Mucosa of descending colon (tissue), 3 donors: ENCODE measurements at places on chromosomes 12 and 14. TPM values are rescaled to one million over a fixed set of nuclear protein-coding genes. Genes with fewer than 3 reads are reported as not detected.

DNA sequence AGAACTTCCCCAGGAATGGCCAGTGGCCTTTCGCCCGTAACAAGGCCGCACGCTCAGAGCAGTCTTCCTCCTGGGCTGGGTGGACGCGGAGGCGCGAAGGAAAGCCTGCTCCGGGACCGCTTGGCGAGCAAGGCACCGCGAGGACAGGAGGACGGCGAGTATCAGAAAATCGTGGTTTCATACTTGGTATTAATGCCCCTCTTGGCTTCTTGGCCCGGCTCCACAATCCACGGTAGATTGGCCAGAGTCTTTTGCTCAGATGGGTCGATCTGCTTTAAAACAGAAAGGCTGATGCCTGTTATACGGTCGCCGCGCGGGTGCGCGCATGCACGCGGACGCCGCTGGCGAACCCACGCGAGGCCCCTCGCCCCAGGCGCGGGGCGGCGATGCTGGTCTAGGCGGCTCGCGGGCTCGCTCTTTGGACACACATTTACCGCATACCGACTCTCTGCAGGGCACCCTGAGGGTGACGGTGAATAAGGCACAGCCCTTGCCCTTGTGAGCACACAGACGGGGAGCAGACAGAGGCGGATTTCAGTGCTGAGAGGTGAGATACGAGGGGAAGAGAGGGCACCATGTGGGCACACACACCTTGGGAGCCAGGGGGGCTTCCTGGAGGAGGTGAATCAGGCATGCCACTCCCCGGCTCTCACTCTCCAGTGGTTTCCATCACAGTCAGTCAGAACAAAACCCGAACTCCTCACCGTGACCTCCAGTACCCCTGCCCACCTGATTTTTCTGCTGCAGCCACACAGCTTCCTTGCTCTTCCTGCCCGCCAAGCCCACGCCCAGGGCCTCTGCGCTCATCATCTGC is 100.7 kb downstream of the APAF1 start:
- DNase-seq, result no peak

DNA sequence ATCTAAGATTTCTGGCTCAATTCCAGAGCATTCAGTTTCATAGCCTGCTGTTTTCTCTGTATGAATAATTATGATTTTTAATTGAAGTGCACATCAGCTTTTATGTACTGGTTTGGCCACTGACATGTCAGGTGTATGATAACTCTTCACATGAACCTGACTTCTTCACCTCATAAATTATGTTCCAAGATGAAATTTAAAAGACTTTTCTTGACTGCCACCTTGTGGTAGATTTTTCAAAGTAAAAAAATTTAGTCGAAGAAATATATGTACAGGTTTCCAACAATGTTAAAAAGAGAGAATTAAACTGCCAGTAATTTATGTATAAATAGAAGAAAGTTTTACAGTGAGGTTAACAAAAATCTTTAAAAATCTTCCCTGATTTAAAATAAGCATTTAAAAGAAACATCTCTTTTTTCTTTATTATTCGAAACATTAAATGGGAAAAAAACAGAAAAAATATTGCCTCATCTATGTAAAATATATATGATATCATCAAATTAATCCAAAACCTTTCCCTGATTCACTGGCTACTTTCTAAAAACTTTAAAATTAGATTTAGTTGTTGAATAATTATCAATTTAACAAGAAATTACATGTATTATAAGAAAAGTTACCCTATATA is 124.9 kb upstream of the ATXN7L3B start:
- DNase-seq, result no peak

DNA sequence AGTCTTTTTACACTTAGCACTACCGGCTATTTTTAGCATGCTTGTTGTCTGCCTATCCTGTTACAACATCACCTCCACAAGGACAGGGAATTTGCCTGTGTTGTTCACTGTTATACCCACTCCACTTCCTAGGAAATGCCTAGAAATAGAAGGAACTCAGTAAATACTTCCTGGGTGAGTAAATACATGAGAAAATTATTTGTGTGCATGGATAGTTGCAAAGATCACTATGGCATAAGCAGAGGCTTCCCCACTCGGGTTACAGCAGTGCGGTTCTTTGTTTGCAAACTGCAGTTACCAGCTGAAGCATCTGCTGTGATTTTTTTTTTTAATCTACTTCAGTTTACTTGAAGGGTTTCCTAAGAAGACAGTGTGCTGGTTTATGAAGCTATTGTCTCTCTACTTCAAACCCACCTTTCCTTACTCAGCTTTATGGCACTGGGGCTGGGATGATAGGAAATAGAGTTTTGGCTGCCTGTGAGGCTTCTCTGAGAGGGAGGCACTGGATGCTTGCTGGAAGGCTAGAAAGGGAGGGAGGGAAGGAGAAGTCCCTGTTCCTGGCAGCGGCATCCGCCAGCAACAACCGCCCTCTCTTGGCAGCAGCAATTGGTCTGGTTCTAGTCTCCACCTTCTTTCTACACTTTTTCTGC is 29.0 kb downstream of the PDE6H start:
- peak; percentile 58 for DNase-seq

GRCh38 chr14:22803687-22803974 is 11.6 kb downstream of the SLC7A7 start:
- DNase-seq, result no peak

DNA sequence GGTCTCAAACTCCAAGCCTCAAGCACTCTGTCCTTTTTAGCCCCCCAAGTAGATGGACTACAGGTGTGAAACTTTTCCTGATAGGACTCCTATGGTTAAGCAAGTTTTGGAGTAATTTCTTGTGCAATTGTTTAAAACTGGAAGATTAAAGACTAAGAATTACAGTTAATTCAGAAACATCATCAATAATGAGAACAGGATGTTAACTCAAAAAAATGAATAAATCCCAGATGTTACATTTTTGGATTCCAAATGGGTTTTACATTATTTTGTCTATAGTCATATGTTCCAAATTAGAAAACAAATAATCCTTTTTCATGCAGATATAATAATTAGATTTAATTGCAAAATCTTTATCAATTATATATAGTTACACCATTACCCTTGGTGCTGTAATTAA is 24.4 kb upstream of the KITLG start:
- no peak for DNase-seq

- DNase-seq, result no peak
Measured at GRCh38 chr14:45649051-45649450, 396.0 kb upstream of the MIS18BP1 start.

DNA sequence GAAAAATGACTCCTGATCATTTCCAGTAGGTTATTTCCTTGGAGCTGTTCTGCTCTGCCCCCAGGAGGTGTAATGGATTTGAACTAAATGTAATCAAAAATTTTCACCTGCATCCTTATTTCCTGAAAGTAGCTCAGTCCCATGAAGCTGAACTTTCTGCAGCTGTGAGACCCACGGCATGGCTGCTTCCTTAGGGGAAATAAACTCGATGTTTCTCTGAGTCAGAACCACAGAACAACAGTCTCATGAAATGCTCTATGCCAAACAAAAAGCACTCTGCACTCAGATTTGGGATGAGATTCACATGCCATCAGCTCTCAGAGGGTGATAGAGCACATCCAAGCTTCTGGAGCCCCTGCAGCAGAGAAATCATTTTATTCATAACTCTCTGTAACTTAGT is 224.1 kb upstream of the PLEKHG7 start:
- no peak for DNase-seq

- DNase-seq, result no peak
Measured at GRCh38 chr12:78470354-78471195, 394.0 kb upstream of the SYT1 start.

- DNase-seq, result peak; percentile 91
Measured at GRCh38 chr14:105050551-105050897, 14.7 kb downstream of the GPR132 start.

GRCh38 chr12:54734196-54734950 is 86.2 kb upstream of the DCD start:
- DNase-seq, result no peak

- DNase-seq, result no peak
Measured at GRCh38 chr14:56100556-56100955, 17.7 kb upstream of the PELI2 start.

DNA sequence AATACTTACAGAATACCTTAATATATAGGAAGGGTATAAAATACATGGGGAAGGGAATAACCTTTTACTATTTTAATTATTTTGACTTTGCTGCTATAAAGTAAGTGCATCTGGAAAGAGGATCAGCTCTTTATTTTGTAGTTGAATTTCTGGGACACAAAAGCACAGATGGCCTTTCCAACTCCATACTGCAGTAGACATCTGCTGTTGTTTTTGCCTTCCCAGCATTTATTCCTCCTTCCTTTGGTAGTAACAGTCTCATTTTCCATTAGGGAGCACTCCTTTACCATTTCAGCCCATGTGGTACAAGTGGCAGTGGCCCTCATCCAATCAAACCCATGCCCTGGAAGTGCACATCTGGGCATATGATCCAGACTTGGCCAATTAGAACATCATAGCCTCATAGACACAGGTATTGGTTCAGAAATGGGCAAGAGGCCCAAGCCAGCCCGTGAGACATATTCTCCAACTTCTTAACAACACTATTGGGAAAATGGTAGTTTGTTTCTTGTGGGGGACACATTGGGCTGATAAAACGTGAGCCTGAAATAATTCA is 64.8 kb upstream of the YARS2 start:
- no peak for DNase-seq

GRCh38 chr12:119807380-119807779 is 69.7 kb downstream of the CIT start:
- DNase-seq, result no peak

DNA sequence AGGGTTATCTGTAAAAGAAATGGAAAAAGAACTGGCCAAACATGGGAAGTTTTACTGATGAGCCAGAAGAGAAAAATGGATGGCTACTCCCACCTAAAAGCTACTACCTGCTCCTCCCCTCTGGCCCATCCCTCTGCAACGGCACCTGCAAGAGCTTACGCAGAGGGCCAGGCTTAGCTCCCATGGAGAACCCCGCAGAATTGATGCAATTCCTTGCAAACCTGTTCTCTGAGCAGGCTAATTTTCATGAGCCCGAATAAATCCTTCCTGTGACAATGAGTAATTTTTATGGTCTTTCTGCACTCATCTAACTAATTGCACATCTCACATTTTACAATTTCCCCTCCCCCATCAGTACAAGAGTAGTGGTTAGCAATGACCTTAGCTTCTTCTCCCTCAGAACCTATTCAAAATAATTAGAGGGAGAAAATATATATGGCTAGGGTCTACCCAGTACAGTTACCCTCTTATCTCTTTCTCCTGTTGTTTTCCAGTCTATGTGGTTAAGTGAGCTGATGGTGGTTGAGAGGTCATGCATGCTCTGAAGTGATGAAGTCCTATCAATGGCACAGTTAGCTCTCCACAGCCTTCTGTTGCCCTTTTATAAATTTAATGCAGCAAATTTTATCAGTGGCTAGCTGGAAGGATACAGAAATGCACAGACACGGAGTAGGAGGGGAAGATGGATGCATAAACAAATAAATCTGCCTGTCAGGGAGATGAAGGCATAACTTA is 67.7 kb upstream of the NTF3 start:
- no peak for DNase-seq

The RERGL gene
- 1.7 TPM for total RNA-seq

The KCNK13 gene
- 0.67 TPM for total RNA-seq

The TSPAN8 gene
- 685 TPM for total RNA-seq

The FAM186B gene
- 0.35 TPM for total RNA-seq

The KLRD1 gene
- total RNA-seq, result 3.6 TPM

The CCDC59 gene
- total RNA-seq, result 23.3 TPM

The DDHD1 gene
- total RNA-seq, result 8.2 TPM

The PROX2 gene
- total RNA-seq, result 0.07 TPM

The HNF1A gene
- 22.6 TPM for total RNA-seq

The REM2 gene
- total RNA-seq, result 0.35 TPM
